ENCODE measurements at places on chromosomes 5 and 9.

- no peaks in the 10 kb centered on the region for H3K27me3 ChIP-seq
- no peak overlapping the region for H3K27ac ChIP-seq
- H3K4me3 ChIP-seq: no peak overlapping the region
- no peaks in the 10 kb centered on the region for H3K36me3 ChIP-seq
These were observed 130.1 kb downstream of the ARSB start for GRCh38 chr5:78855026-78855425.

GRCh38 chr9:2086971-2087370 is 71.8 kb downstream of the SMARCA2 start:
- no peaks in the 10 kb centered on the region for H3K4me1 ChIP-seq
- DNase-seq: no peak
- no peak overlapping the region for H3K27ac ChIP-seq
- H3K36me3 ChIP-seq: peaks cover 19% of the 10 kb centered on the region
- H3K27me3 ChIP-seq: no peaks in the 10 kb centered on the region

DNA sequence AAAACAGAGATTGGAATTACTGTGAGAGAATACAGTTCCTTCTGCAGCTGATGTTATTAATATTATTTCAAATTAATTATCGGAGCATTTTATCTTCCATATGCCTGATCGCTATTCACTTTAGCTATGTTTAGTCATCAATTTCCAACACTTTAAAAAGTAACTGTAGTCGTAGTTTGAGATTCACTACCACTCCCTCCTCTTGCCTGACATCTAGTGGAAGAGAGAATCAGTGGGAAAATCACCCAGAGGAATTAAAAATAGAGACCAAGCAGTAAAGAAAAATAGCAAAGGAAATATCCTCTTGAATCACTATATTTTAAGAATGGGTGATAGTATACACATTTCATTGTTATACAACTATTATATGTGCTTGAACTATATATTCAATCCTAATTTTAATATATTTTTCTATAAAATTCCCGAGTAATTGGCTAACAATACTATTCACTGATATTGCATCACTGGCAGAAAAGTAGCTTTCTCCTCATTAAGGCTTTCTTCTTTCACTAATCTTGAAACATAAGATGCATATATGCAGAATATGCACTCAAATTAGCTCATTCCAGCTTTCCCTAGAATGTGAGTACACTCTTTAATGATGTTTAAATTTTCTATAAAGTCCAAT is 708.7 kb downstream of the CDH9 start:
- no peak overlapping the region for H3K27ac ChIP-seq
- no peak overlapping the region for H3K4me3 ChIP-seq
- H3K4me1 ChIP-seq: no peaks in the 10 kb centered on the region
- no peak for DNase-seq
- H3K27me3 ChIP-seq: no peaks in the 10 kb centered on the region
- no peaks in the 10 kb centered on the region for H3K36me3 ChIP-seq

GRCh38 chr9:123191680-123192079 is 76.7 kb downstream of the STRBP start:
- no peak for DNase-seq
- H3K36me3 ChIP-seq: peaks cover 3% of the 10 kb centered on the region
- H3K4me3 ChIP-seq: no peak overlapping the region

- no peaks in the 10 kb centered on the region for H3K27me3 ChIP-seq
- no peak overlapping the region for H3K4me3 ChIP-seq
- no peak overlapping the region for H3K27ac ChIP-seq
- no peak for DNase-seq
These were observed 42.0 kb downstream of the CRB2 start for GRCh38 chr9:123397975-123398374.

GRCh38 chr9:105293408-105293807 is 49.0 kb downstream of the SLC44A1 start:
- no peak for DNase-seq
- no peak overlapping the region for H3K4me3 ChIP-seq
- H3K4me1 ChIP-seq: peaks cover 4% of the 10 kb centered on the region
- no peak overlapping the region for H3K27ac ChIP-seq
- no peaks in the 10 kb centered on the region for H3K27me3 ChIP-seq

DNA sequence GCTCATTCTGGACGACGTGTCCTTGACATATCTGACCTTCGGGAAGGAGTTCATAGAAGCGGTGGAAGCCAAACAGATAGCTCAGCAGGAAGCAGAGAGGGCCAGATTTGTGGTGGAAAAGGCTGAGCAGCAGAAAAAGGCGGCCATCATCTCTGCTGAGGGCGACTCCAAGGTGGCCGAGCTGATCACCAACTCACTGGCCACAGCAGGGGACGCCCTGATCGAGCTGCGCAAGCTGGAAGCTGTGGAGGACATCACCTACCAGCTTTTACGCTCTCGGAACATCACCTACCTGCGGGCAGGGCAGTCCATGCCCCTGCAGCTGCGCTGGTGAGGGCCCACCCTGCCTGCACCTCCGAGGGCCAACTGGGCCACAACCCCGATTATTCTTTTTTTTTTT is 41.6 kb upstream of the NAA35 start:
- H3K36me3 ChIP-seq: no peaks in the 10 kb centered on the region
- no peaks in the 10 kb centered on the region for H3K4me1 ChIP-seq
- H3K27me3 ChIP-seq: no peaks in the 10 kb centered on the region

- no peak for DNase-seq
- no peaks in the 10 kb centered on the region for H3K27me3 ChIP-seq
- no peak overlapping the region for H3K27ac ChIP-seq
- no peaks in the 10 kb centered on the region for H3K36me3 ChIP-seq
These were observed 18.2 kb downstream of the GFPT2 start for GRCh38 chr5:180334751-180335613.

- no peak for DNase-seq
- H3K4me3 ChIP-seq: no peak overlapping the region
- H3K27ac ChIP-seq: no peak overlapping the region
- H3K27me3 ChIP-seq: no peaks in the 10 kb centered on the region
- no peaks in the 10 kb centered on the region for H3K4me1 ChIP-seq
These were observed 1752.9 kb downstream of the MAT2B start for GRCh38 chr5:165258197-165258771.

- DNase-seq: no peak
- peaks cover 13% of the 10 kb centered on the region for H3K4me1 ChIP-seq
- peak overlapping the region; percentile 74 for H3K4me3 ChIP-seq
- no peaks in the 10 kb centered on the region for H3K36me3 ChIP-seq
- peak overlapping the region; percentile 82 for H3K27ac ChIP-seq
- no peaks in the 10 kb centered on the region for H3K27me3 ChIP-seq
These were observed 599 bp downstream of the LYRM7 start for GRCh38 chr5:131171276-131171810.

DNA sequence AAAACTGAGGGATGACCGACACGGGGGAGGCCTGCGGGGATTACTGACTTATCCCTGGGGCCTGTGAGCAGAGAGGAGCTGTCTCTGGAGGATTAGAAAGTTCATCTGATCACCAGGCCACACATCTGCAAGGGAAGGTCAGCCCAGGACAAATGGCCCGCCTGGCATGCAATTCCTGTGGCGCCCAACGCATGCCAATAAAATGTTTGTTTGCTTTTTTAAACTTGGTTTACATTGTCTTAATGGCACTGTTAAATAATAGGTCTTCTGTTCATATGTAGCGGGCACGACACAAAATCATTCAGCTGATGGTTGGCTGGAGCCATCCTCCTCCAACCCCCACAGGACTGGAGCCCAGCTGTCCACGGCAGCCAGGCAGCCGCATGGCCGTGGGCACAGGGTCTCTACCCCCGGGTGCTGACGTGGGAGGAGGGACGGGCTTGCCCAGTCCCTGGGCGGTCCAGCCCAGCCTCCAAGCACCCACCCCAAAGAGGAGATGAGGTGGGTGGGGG is 41.0 kb upstream of the SLC12A7 start:
- DNase-seq: no peak
- H3K4me1 ChIP-seq: no peaks in the 10 kb centered on the region
- no peak overlapping the region for H3K4me3 ChIP-seq
- no peaks in the 10 kb centered on the region for H3K36me3 ChIP-seq
- no peaks in the 10 kb centered on the region for H3K27me3 ChIP-seq

- no peaks in the 10 kb centered on the region for H3K27me3 ChIP-seq
- no peak for DNase-seq
- no peaks in the 10 kb centered on the region for H3K36me3 ChIP-seq
- H3K4me3 ChIP-seq: no peak overlapping the region
- no peaks in the 10 kb centered on the region for H3K4me1 ChIP-seq
These were observed 258.8 kb upstream of the ZNF608 start for GRCh38 chr5:125005266-125005665.

- no peak overlapping the region for H3K4me3 ChIP-seq
- H3K27me3 ChIP-seq: no peaks in the 10 kb centered on the region
- no peaks in the 10 kb centered on the region for H3K36me3 ChIP-seq
- no peak overlapping the region for H3K27ac ChIP-seq
These were observed 63.9 kb upstream of the VLDLR start for GRCh38 chr9:2557693-2558092.

DNA sequence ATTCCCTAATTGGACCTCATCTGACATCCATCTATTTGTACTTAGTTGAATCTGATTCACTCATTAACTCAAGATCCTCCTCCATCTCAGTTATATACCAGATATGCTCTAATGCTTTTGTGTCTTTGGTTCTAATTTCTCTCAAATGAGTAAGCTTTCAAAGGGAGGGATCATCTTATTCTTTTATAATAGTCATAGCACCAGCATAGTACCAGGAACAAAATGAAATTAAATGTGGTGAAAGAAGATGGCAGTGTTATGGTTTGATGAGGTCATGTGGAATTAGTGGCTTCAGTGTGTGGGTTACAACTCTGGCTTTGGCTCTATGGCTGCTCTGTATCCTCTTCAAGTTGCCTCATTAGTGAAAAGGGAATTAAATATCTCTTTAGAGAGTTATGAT is 32.5 kb upstream of the ZNF366 start:
- no peak overlapping the region for H3K27ac ChIP-seq
- no peak for DNase-seq
- H3K4me3 ChIP-seq: no peak overlapping the region

- H3K27ac ChIP-seq: no peak overlapping the region
- no peaks in the 10 kb centered on the region for H3K4me1 ChIP-seq
- no peaks in the 10 kb centered on the region for H3K27me3 ChIP-seq
- no peaks in the 10 kb centered on the region for H3K36me3 ChIP-seq
- H3K4me3 ChIP-seq: no peak overlapping the region
These were observed 70.7 kb downstream of the NR2F1 start for GRCh38 chr5:93653716-93654115.

GRCh38 chr5:9430306-9430705 is 115.6 kb downstream of the SEMA5A start:
- no peaks in the 10 kb centered on the region for H3K27me3 ChIP-seq
- no peak for DNase-seq
- no peaks in the 10 kb centered on the region for H3K36me3 ChIP-seq
- no peak overlapping the region for H3K4me3 ChIP-seq

DNA sequence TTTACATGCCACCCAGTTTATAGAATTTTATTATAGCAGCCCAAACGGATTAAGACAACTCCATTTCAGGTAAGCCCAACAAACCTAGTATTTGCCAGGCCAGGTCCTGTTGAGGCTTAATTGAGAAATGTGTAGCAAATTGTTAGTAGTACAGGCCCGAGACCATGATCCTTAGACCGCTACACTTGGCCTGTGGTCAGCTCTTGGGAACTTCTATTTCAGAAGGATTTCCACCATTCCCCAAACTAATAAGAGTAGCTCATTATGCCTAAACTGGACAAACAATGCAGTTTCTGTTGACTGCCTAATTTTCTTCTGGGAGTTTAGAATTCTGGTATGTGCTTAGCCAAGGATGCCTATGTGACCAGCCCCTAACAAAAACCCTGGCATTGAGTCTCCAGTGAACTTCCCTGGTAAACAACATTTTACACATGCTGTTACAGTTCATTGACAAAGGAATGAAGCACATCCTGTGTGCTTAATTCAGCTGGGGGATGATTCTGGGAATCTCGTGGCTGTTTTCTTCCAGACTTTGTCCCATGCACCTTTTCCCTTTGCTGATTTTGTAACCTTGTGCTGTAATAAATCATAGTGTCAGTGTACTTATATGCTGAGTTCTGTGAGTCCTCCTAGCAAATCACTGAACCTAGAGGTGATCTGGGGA is 5.6 kb upstream of the GPX3 start:
- H3K27me3 ChIP-seq: no peaks in the 10 kb centered on the region
- DNase-seq: no peak
- no peak overlapping the region for H3K27ac ChIP-seq
- H3K4me1 ChIP-seq: no peaks in the 10 kb centered on the region
- H3K4me3 ChIP-seq: no peak overlapping the region

DNA sequence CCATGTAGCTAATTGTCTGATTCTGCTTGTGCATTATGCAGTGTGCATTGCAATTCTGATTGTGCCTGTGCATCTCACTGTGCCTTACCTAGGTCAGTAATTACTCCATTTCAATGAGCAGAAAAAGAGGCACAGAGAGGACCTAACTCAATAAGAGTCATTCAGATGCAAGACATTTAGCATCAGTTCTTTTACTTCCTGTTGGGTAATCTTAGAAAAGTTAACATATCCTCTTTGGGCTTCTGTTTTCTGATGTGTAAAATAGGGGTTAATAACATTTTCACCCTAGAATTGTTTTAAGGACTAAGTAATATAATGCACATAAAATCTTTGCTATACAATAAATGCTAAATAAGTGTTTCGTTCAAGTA is 7.0 kb upstream of the DCTN4 start:
- no peaks in the 10 kb centered on the region for H3K27me3 ChIP-seq
- H3K4me3 ChIP-seq: no peak overlapping the region
- H3K27ac ChIP-seq: no peak overlapping the region
- H3K36me3 ChIP-seq: no peaks in the 10 kb centered on the region
- no peaks in the 10 kb centered on the region for H3K4me1 ChIP-seq

DNA sequence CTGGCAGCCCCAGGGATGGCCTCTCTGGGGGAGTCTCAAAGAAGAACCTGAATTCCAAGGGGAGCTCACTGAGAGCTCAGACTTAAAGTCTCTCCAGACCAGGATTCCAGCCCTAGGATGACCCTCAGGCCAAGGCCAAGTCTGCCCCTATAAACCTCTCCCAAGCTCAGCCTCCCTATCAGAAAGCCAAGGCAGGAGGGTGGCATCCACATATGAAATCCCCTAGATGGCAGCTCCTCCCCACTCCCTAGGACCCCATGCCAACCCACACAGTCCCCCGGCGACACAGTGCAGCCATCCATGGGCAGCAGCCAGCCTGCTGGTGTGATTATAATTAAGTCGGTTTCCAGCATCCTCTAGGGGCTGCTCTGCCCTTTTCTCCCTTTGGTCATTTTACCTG is 269.9 kb downstream of the CDK5RAP2 start:
- no peak overlapping the region for H3K27ac ChIP-seq
- H3K27me3 ChIP-seq: no peaks in the 10 kb centered on the region
- DNase-seq: no peak
- no peak overlapping the region for H3K4me3 ChIP-seq

GRCh38 chr5:79962575-79963222 is 28.4 kb downstream of the MTX3 start:
- no peaks in the 10 kb centered on the region for H3K27me3 ChIP-seq
- H3K36me3 ChIP-seq: no peaks in the 10 kb centered on the region
- H3K4me1 ChIP-seq: no peaks in the 10 kb centered on the region
- no peak overlapping the region for H3K4me3 ChIP-seq

GRCh38 chr5:4124221-4124970 is 528.8 kb downstream of the IRX1 start:
- H3K27ac ChIP-seq: no peak overlapping the region
- H3K27me3 ChIP-seq: no peaks in the 10 kb centered on the region
- no peak overlapping the region for H3K4me3 ChIP-seq
- no peaks in the 10 kb centered on the region for H3K4me1 ChIP-seq
- no peaks in the 10 kb centered on the region for H3K36me3 ChIP-seq

GRCh38 chr9:97364769-97365490 is 47.0 kb upstream of the TDRD7 start:
- no peak overlapping the region for H3K4me3 ChIP-seq
- H3K36me3 ChIP-seq: no peaks in the 10 kb centered on the region
- H3K27me3 ChIP-seq: no peaks in the 10 kb centered on the region
- H3K27ac ChIP-seq: no peak overlapping the region
- no peaks in the 10 kb centered on the region for H3K4me1 ChIP-seq
- DNase-seq: no peak
